ENCODE measurements at places on chromosomes 1 and 21.
A peak's percentile ranks its signal among the peaks of the same experiment; 100 is the strongest.

DNA sequence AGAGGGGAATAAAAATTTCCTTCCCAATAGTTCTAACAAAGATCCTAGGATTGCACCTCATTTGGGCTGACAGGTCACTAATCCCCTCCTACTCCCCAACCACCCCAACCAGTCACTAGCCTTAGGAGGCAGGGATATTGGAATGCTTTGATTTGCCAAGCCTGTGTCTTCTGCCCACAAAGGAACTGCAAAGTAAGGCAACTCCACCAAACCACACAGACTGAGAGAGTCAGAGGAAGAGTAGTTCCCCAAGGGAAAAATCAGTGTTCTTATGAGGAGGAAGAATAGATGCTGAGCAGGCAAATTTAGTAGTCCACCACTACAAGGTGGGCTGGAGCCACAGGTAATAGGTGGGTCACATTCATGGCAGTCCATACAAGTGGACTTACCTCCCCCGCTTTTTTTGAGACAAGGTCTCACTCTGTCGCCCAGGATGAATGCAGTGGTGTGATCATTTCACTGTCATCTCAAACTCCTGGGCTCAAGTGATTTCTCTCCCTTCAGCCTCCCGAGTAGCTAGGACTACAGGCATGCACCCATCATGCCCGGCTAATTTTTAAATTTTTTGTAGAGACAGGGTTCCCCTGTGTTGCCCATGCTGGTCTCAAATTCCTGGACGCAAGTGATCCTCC is 3.7 kb upstream of the TMEM39B start:
- no peak for DNase-seq

GRCh38 chr1:162983671-162984425 is 85.3 kb upstream of the RGS4 start:
- no peak for DNase-seq

GRCh38 chr1:222897527-222898190 is 82.8 kb downstream of the DISP1 start:
- no peak for DNase-seq

DNA sequence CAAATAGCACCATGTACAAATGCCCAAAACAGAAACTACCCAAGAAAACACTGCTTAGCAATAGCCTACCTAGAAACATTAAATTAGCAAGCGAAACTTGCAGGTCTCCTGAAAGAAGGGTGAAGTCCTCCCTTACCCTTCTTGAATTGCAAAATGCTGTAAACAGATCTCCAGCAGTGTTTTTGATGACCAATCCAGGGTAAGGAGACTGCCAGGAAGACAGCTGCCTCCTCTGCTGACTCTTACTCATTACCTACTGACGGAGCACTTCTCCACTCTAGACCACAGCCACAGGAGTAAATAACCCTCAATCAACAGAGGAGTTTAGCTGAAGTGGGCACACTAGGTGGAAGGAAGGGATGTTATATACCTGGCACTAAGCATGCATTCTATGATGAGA is 32.2 kb upstream of the GADD45A start:
- DNase-seq = no peak

DNA sequence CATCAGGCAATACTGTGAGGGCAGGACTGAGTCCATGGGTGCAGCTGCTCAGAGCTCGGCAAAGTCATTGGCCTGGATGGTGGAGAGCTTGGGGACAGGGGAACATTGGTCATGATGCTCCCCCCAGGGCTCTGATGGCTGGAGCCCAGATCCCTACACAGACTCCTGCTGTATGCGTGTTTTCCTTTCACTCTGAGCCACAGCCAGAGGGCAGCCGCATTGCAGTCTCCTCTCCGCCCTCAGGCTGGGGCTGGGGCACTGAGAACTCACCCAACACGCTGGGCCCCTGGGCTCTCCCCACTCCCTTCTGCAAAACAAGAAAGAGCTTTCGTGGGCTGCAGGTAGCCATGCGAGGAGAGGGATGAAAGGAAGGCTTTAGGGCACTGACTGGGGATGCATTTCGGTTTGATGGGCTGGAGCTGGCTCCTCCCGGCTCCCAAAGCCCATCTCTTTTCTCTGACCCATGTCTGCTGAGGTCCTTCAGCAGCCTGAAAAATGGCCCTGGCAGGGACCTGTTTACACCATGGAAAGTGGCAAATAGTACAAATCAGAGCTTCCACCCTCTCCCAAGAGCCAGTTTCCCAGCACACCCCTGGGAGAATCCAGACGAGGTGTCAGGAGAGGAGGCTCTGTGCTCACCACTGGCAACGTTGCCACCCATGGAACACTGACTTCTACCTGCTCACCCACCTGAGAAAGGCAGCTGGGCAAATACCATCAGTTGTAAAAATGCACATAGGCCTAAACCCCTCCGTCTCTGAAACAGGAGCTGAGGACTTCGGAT is 43.8 kb downstream of the CAPN2 start:
- DNase-seq = no peak

GRCh38 chr21:14215971-14216641 is at the start of gene RBM11:
Gene RBM11, plus strand, starts transcription at chr21:14216157. Its CDS starts 30 bp downstream, at chr21:14216187.
- DNase-seq = peak; percentile 66

DNA sequence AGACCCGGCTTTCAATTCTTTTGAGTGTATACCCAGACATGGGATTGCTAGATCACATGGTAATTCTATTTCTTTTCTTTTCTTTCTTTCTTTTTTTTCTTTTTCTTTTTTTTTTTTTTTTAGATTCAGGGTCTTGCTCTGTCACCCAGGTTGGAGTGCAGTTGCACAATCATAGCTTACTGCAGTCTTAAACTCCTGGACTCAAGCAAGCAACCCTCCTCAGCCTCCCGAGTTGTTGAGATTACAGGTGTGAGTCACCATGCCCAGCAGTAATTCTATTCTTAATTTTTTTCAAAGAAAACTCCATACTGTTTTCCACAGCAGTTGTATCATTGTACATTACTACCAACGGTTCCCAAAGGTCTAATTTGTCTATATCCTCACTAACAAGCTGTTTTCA is 13.5 kb upstream of the RNF186 start:
- DNase-seq = no peak

DNA sequence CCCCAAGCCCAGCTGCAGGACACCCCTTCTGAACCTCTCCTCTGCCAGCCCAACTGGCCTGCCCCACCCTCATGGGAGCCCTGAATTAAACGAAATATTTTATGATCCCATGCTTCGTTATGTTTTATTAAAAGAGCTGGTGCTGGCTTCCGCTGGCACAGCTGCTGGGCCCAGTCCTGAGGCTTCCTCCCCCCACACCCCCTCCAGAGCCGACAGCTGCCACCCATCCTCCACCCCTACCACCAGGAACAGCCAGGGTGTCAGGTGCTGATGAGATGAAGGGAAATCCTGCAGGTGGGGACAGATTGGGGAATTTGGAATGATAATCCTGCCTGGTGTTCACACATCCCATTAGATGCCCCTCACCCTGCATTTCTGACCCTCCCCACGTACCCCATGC is 19.0 kb downstream of the IGSF21 start:
- no peak for DNase-seq

DNA sequence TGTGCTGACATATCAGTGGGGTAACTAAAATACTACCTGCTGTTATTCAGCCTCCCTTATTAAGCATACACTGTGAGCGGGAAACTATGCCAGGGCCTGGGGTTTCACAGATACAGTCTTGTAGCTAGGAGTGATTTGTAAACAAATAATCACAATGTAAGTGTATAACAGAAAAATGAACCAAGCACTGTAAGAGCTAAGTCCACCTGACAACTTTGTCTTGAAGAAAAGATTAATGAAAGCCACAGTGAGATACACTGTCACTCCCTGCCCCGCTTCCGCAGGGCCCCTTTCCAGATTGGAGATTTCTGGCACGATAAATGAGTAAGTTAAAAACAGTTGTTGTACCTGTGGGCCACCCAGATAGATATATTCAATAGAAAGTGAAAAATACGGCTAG is 4.8 kb downstream of the RCAN3 start:
- no peak for DNase-seq

DNA sequence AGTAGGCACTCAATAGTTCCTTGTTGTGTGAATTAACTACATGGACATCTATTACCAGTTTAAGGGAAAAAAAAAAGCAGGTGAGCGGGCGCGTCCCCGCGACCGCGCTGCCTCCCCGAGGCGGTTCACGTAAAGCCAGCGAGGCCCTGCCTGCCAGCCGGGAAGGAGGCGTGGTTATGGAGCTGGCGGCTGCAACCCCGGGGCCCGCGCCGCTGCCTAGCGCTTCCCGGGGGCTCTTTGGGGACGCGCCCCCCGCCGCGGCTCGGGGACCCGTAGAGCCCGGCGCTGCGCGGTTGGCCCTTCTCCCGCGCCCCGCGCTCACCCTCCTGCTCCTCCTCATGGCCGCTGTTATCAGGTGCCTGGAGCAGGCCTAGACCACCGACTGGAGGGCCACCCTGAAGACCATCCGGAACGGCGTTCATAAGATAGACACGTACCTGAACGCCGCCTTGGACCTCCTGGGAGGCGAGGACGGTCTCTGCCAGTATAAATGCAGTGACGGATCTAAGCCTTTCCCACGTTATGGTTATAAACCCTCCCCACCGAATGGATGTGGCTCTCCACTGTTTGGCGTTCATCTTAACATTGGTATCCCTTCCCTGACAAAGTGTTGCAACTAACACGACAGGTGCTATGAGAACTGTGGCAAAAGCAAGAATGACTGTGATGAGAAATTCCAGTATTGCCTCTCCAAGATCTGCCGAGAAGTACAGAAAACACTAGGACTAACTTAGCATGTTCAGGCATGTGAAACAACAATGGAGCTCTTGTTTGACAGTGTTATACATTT is 2.6 kb upstream of the CC2D1B start:
- peak; percentile 14 for DNase-seq

DNA sequence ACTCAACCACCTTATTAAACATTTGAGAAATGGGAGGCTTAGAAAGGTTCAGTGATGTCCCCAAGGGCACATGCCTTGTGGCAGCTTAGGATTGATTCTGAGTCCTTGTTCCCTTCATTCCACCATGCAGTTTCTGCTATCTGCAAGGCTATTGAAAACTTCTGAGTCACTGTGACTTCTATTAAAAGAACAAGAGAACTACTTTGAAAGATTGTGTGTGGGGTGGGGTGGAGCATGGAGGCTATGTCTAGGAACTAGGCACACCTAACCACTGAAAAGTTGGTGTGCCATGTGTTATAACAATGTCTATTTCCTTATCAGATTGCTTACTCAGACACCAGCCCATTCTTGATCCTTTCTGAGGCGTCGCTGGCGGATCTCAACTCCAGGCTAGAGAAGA is 10.8 kb downstream of the MTARC1 start:
- no peak for DNase-seq

GRCh38 chr1:154999571-155000410 is 2.8 kb upstream of the ZBTB7B start:
- DNase-seq = no peak

DNA sequence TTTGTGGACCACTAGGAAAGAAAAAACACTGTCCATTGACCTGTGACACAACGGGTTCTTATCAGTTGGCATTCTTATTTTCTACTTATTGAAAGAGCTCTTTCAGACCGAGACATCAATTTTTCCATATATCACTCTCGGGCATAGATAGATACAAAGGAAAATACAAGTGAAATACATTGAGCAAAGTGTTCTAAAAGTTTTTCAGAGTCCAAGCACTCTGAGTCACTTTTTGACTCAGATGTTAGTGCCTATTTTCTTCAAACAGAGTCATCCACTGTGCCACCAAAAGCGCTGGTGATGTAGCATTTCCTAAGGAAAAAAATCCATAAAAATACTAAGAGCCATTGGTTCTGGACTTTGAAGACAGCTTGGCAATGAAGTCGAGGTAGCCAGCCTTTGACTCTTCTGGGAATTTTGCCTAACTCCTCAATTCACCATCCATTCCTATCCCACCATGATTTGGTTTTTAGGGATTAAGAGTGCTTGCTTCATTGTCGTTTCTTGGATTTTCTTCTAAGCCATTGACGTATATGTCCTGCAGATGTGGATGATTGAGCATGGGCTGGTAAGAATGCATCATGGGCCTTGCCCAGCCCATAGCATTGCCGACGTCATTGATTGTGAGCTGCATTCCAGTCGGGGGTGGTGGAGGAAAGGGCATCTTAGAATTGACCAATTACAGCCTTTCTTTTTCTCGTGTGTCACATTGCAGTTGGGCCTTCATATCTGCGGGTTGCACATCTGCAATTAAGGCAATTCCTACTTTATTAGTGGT is 10.6 kb downstream of the GALNT2 start:
- DNase-seq = no peak

GRCh38 chr1:229110986-229111385 is 159.9 kb upstream of the RAB4A start:
- DNase-seq = no peak

DNA sequence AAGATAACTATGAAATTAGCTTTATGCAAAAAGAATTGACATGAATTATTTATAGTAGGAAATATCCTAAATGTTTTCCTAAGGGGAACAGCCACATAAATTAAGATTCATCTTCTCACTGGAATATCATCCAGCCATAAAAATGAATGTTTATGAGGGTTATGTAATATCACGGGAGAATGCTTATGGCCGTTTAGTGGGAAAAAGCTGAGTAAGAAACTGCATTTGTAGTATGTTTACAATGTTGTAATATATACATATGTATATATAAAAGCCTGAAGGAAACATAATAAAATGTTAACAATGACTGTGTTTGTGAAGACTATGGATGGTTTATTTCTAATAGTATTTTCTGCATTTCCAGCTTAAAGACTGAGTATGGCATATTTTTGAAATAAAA is 152.3 kb upstream of the DNAH14 start:
- no peak for DNase-seq

DNA sequence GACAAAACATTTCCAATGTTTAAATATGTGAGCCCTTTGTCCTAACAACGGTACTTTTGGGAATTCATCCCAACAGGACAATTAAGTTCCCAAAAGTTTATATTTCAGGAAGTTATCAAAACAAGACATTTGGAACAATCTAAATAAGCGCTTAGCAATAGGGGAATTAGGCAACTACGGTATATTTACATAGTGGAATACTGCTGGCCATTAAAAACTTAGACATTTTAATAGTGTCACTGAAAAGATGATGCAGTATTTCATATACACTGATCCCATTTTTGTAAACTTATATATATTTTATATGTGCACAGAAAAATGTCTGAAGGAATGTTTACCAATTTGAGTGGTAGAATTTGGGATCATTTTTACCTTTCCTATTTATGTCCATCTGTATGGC is 20.8 kb downstream of the UBR4 start:
- no peak for DNase-seq

GRCh38 chr1:64536836-64537490 is 67.0 kb downstream of the CACHD1 start:
- no peak for DNase-seq

DNA sequence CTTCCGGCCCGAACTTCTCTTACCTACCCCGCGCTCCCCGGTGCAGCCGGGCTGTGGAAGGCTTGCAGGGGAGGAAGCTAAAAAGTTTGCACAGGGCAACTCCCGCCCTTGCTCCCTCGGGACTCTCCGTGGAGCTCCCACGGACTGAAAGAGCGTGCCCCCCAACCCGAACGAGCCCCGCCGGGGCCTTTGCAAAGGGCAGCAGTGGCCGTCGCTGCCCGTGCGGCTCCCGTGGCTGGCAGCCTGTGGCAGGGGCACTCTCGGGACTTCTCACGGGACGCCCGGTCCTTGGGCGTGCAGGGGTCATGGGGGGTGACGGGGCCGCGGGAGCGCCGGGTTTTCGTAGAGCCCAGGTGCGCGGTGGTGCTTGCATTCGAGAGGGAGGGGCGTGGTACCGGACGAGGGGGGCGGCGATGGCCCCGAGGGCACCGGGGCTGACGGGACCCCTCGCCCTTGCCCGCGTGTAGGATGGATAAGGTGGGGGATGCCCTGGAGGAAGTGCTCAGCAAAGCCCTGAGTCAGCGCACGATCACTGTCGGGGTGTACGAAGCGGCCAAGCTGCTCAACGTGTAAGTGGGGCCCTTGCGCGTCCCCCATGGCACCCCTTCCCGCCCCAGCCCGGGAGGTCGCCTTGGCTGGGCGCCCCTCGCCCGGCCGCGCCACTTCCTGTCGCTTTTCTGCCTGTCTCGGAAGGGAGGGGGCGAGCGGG is 711 bp downstream of the GADD45A start:
- DNase-seq = peak; percentile 58
